Activated T-cell treated with anti-CD3 and anti-CD28 coated beads, Interleukin-2, amount 50 U/mL, for 72 hours (primary cell): ENCODE measurements at places on chromosomes 1 and 21. TPM values are rescaled to one million over a fixed set of nuclear protein-coding genes. Genes with fewer than 3 reads are reported as not detected.

GRCh38 chr21:41777951-41778815 lies 11.3 kb upstream of the RIPK4 start:
- no peak for DNase-seq

DNA sequence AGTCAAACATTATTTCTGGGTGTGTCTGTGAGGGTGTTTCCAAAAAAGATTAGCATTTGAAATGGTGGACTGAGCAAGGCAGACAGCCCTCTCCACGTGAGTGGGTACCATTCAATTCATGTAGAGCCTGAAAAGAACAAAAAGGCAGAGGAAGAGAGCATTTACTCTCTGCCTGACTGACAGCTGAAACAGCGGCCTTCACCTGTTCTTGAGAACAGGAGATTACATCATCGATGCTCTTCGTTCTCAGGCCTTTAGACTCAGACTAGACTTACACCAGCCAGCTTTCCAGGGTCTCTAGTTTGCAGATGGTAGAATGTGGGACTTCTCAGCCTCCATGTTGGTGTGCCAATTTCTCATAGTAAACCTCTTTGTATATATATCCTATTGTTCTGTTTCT lies 302.3 kb downstream of the BACH1 start:
- no peak for DNase-seq

DNA sequence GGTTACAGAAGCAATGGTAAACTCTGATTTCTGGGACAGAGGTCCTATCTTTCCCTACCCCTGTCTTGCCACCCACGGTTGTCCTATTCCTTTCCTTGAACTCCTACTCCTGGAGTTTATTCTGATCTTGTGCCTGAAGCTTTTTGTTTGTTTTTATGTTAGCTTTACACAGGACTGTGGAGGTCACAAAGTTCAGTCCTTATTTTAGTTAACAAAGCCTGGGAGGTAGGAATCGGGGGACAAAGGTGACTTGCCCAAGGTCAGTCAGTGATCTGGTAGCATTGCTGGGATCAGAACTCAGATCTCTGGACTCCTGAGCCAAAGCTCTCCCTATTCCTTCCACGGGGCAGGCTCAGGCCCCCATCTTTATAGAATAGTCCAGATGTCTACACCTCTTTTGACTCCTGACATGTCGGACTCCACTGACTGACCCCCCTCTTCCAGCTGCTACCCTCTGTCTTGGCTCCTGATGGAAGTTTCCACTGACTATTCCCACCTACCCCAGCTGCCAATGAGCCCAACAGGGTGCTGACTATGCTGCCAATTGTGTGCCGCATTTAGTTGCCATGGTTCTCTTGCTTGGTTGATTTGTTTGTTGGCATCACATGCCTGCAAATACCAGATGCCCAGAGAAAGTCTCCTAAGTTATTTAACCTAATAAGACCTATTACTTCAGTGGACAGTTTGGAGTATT lies 9.9 kb downstream of the F5 start:
- no peak for DNase-seq

The IL10 gene
- total RNA-seq, result 0.77 TPM

The HPDL gene
- total RNA-seq, result 5.9 TPM

DNA sequence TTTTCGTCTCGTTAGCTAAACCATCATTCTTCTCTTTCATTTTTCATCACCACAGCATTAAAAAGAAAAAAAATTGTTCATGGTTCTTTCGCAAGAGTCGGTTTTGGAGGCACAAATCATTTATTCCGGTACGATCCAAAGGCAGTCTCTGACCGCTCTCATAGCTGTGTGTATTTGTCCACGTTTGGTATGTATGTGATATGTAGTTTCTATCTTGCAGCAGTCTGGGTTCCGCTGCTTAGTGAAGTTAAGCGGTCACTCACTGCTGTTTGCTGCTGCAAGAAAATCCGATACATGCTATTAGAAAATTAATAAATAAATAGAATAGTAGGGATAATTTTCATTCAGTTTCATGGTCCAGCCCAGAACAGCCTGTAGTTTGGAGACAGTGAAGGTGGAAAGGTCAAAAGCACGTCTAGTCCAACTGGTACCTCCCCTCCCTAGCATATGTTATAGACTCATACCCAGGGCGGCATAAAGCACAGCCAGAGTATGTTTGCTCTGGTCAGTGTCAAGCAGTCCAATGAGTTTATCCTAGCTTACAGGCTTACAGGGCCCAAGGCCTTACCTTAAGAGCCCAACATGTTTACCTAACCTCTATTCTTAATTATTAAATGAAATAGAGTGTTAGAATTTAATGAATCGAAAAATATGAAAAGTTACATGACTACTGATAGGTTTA lies 2.5 kb downstream of the FMN2 start:
- no peak for DNase-seq
